ENCODE measurements at places on chromosomes 13 and 19.
A peak's percentile ranks its signal among the peaks of the same experiment; 100 is the strongest.

DNA sequence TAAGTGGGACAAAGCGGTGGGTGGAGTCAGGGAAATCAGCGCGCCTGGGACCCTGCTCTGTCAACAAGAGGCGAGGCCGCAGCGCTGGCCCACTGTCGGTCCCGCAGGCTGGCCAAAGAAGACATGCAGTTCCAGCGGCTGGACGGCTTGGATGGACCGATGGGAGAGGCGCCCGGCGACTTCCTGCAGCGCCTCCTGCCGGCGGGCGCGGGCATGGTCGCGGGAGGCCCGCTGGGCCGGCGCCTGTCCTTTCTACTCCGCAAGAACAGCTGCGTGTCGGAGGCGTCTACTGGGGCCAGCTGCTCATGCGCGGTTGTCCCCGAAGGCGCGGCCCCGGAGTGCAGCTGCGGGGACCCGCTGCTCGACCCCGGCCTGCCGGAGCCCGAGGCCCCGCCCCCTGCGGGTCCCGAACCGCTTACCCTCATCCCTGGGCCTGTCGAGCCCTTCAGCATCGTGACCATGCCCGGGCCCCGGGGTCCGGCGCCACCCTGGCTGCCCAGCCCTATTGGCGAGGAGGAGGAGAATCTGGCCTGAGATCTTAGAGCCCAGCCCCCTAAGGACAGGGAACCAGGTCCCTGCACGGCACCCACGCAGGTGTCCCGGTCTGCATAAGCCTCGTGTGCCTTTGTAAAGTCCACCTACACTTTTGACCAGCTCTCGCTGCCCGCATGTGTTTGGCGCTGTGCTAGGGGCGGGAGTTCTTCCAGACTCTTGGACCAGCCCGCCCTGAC is 6.1 kb downstream of the BEST2 start:
- DNase-seq: peak; percentile 57

DNA sequence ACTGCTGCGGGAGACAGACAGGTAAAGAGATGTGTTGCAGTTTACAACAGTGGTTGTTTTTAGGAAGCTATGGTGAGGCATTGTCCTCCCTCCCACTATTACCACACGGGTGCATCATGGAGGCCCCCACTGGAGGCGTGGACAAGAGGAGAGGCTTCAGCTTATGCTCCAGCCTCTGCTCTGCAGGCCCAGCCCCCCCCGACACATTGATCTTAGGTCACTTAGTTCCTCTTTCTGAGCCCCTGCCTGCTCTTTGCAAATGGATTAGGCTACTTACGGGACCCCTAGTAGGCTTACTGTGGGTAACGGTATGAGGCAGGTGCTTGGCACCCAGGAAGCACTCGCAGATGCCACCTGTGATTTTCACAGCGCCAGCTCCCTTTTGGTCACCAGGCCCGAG is 123.9 kb downstream of the SLC7A1 start:
- DNase-seq: no peak

DNA sequence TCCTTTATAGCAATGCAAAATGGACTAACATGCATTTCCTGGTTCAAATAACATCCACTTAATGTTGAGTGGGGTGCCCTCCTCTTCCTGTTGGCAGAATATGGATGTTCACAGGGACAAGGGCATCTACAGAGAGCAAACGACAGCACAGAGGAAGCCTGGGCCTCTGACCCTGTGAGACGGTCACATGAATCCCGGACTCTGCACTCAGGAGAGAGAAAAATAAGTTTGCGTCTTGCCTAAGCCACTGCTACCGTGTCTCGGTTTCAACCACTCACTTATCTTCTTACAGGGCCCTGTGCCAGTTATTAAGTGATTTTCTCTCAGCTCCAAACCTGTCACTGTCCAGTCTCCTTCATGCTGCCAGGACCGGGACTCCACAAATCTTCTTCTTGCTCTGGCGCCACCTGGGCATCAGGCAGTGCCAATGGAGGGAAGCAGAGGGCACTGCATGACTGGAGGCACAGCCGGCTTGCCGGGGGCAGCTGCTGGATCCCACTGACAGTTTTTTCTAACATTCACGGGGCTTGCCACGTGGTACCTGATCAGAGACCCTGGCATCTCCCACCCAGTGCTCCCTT is 11.8 kb downstream of the LIG1 start:
- no peak for DNase-seq

DNA sequence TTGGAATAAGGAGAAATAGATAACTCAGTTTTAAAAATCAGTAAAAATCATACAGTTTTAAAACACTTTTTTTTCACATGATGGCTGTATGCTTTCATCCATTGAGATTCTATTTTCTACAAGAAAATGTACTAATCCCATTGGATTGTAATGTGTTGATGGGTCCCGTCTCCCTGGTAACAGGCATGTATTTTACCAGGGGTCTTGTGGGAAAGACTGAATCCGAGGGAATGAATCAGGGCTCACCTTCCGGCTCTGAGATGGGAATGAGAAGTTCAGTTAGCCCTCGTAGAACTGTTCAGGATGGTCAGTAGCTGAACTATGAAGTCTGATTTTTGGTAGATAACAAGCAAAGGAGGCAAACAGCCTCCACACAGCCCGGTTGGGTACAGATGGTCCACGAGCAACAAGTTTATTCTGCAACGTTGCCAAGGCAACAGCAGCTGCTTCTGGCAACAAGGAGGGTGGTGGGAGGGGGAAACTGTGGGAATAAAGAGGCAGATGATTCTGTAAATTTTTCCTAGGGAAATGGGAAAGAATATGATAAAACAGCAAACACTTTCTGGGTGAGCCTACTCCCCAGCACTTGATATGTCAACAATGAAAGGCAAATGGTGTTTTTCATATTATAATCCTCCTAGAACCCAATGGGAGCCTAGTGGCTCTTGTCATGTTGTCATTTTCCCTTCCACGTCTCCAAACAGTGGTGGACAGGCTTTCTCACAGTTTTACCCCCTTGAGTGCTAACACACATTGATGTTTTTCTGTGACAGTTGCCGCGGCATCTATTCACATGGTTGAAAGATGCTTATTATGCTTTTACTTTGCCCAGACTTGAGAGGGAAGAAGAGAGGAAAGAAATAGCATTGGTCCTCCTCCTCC is 12.4 kb upstream of the SIAH3 start:
- DNase-seq: no peak
